ENCODE measurements at places on chromosomes 5 and 9.

DNA sequence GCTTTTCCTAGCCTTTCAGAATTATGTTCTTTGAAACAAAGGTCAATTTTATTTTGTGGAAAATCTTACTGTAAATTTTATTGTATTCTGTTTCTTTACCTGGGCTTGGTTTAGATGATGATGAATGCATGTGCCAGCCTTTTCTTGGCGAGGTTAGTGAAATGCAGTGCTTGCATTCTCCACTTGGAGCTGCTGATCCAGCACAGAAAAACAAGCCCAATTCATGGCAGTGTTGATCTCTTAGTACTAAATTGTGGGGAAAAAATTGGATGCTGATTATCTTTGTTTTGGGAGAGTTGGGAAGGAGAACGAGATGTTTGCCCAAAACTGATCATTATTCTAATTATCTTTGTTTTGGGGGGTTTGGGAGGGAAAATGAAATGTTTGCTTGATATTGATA is 3.7 kb downstream of the HABP4 start:
- DNase-seq, result no peak

DNA sequence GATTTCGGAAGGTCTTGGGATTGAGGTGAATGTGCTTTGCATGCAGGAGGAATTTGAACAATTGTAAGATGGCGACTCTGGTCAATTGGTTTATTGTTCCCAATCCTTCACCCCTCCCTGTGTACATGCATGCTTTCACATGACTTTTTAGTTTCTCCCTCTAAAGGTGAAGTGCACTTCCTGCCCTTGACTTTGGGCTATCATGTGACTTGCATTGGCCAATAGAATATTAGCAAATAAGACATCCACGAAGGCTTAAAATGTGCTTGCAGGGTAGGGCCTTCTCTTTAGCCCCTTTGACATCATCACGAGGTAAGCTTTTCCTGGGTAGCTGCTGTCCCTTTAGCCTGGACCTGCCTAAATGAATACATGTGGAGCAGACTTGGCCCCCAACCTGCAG is 8.1 kb upstream of the ZBTB43 start:
- no peak for DNase-seq

DNA sequence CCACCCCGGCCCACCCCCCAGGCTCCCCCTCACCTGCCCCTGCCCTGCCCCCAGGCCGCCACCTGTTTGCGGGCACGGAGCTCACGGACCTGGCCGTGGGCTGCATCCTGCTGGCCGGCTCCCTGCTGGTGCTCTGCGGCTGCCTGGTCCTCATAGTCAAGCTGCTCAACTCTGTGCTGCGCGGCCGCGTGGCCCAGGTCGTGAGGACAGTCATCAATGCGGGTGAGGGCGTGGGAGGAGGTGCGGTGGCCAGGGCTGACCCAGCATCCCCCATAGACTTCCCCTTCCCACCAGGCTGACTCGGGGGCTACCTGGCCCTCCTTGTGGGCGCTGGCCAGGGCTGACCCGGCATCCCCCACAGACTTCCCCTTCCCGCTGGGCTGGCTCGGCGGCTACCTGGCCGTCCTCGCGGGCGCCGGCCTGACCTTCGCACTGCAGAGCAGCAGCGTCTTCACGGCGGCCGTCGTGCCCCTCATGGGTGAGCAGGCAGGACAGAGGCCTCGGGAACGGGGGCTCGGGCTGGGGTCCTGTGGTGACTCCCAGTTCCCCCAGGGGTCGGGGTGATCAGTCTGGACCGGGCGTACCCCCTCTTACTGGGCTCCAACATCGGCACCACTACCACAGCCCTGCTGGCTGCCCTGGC is 3.5 kb downstream of the SLC34A3 start:
- no peak for DNase-seq

DNA sequence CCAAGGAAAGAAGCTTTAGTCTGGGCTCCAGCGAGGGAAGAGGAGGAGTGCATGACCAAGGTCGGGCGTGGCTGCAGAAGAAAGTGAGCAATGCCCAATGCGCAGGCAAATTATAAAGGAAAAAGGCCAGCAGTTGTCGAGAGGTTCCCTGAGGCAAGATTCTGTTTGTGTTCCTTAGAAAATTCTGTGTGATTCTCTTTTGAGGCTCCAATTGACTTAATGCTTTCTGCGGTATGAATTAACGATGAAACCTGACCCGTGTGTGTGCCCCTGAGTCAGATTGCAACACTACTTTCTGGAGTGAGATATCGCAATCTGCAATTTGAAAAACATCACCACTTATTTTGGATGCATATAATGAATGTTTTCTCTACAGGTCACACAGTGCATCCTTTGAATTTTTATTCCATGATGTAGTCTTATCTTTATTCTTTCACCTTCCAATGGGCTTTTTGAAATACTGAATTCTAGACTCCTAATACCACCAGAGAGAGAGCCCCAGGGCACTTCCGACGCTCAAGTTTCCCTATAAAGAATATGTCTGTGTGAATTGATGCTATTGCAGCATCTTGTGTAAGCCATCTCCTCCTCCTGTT is 117.9 kb upstream of the IL6ST start:
- DNase-seq, result no peak

DNA sequence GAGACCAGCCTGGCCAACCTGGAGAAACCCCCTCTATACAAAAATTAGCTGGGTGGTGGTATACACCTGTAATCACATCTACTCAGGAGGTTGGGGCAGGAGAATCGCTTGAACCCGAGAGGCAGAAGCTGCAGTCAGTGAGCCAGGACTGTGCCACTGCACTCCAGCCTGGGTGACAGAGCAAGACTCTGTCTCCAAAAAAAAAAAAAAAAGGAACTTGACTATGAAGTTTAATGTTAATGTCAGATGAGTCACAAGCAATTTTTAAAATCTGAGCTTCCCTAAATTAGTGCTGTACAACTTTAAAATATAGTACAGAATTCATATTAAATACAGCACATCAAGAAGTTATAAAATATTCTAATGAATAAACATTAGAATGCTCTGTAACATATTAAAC is 1.5 kb downstream of the MEIKIN start:
- no peak for DNase-seq

DNA sequence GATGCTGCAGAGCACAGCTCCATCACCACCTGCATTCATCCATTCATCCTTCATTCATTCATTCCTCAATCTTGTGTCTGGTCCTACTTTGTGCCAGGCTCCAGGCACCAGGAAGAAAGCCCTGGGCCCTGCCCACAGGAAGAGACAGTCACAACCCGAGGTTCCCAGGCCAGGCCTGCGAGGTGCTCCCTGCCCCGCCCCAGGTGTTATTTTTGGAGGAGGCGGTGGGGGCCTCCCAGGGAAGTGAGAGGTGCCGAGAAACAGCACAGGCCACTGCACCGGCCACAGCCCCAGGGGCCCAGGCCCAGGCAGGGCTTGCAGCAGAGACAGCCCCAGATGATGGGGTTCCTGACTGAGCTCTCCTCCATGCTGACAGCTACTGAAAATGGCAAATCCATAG is 33.4 kb downstream of the VAV2 start:
- DNase-seq, result no peak

DNA sequence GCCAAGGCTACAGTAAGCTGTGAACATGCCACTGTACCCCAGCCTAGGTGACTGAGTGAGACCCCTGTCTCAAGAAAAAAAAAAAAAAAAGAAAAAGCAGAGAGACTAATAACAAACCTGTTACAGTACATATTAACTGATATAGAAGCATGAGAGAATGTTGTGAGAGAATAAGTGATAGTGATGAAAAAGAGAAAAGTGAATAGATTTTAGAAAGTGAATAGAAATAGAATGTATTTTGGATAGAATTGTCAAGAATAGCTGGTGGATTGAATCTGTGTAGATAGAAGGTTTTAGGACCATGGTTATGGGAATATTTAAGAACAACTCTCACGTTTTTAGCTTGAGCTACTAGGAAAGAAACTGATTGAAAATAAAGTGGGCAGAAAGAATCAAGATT is 135.8 kb downstream of the WDR70 start:
- DNase-seq, result no peak

DNA sequence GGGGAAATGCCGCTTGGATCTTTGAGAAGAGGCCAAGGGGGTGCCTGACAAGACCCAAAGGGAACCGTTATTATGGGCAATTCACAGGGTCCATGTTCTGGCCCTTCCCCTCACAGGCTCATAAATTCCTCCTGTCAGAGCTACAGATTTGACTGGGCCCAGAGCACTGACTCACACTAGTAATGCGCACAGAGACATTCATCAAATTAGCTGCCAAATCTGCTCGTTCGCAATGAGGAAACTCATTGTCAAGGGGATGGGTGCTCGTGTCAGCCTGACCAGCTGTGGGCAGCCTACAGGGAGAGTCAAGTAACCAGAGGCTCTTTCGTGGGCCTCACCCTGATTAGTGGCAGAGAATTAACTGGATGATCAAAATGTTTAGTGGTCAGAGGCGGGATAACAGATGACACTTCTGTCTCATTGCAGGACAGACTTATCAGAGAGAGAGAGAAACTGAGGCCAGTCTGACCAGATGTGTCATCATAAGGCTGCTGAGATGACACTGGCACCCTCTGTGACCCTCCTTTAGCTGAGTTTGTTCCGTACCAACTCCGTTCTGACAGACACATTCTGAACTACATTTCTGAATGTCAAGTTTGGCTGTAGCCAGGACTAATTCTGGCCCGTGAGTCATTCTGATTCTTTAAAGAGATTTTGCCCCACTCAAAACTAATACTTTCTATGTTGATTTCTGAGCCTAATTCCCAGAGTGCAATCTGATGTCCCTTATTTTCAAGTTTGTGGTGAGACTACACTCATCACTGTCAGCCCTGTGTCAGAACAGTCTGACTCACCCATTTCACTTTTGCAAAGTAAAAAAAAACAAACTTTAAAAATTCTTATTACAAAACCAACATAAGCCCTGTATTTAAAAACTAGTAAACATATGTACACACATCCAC is 377.1 kb downstream of the ACTL7B start:
- DNase-seq, result no peak

DNA sequence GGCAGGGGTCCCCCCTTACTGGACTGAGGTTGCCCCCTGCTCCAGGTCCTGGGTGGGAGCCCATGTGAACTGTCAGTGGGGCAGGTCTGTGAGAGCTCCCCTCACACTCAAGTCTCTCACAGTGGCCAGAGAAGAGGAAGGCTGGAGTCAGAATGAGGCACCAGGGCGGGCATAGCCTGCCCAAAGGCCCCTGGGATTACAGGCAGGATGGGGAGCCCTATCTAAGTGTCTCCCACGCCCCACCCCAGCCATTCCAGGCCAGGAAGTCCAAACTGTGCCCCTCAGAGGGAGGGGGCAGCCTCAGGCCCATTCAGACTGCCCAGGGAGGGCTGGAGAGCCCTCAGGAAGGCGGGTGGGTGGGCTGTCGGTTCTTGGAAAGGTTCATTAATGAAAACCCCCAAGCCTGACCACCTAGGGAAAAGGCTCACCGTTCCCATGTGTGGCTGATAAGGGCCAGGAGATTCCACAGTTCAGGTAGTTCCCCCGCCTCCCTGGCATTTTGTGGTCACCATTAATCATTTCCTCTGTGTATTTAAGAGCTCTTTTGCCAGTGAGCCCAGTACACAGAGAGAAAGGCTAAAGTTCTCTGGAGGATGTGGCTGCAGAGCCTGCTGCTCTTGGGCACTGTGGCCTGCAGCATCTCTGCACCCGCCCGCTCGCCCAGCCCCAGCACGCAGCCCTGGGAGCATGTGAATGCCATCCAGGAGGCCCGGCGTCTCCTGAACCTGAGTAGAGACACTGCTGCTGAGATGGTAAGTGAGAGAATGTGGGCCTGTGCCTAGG is at the start of gene CSF2:
TSS of gene CSF2 (plus strand) at position 559 of the 783 bp plus-strand sequence. CDS start at position 594, 35 bp downstream.
- no peak for DNase-seq

GRCh38 chr5:143135832-143136551 is 267.5 kb downstream of the NR3C1 start:
- no peak for DNase-seq

- no peak for DNase-seq
These were observed 2244.5 kb upstream of the WWC1 start for GRCh38 chr5:166046956-166047355.

DNA sequence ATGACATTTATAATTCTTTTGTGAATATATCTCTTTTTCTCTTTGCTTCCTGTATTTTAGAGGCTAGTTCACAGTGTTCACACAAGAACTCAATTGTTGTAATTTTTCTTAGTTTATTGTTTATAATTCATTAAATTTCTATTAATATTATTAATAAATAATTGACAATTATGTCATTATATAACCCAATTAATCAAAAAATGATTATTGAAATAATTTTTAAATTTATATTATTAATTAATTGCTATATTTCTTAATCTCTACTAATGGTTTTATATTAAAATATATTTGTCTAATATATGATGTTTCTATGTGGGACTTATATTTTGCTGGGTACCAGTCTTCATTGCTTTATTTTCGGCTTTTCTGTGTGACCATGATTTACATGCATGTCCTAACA is 618.4 kb downstream of the CDH9 start:
- no peak for DNase-seq

GRCh38 chr5:172347496-172348052 is 64.0 kb upstream of the UBTD2 start:
- DNase-seq, result no peak

DNA sequence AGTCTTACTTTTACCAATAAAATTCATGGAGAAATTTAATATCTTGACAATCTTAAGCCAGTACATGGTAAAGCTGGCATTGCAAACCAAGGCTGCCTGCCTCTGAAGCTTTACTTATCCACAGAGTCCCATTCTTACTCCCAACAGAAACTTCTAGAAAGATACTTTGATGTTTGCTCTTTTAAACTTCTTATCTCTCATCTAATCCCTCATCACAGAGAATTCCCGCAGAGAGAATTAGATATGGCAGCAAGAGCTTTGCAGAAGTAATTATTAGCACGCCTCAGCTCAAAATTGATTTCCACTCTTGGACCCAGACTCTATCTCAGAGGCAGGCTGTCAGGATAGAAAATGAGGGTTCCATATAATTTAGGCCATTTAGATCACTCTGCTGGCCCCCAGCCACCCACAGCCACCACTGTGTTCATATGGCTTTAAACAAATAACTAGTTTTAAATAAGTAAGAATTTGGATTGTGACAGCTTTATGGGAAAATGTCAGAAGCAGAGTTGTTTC is 37.9 kb upstream of the GAS1 start:
- DNase-seq, result no peak

DNA sequence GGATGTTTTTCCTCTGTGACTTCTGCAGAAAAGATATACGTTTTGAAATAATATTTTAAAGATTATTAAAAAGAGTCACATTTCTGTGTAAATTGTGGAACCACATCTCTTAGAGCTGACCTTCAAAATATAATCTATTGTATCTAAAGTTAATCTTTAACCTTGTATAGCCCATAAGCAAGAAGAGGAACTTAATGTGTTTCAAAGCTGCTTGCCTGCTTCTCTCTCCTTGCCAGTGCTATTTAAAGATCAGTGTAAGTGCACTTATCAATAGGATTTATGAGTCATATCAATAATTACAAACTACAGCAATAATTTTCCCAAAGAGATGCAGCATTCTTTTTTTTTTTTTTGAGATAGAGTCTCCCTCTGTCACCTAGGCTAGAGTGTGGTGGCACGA is 29.4 kb upstream of the GDA start:
- DNase-seq, result no peak

- no peak for DNase-seq
These were observed 55.5 kb upstream of the IFNK start for GRCh38 chr9:27468462-27469110.

DNA sequence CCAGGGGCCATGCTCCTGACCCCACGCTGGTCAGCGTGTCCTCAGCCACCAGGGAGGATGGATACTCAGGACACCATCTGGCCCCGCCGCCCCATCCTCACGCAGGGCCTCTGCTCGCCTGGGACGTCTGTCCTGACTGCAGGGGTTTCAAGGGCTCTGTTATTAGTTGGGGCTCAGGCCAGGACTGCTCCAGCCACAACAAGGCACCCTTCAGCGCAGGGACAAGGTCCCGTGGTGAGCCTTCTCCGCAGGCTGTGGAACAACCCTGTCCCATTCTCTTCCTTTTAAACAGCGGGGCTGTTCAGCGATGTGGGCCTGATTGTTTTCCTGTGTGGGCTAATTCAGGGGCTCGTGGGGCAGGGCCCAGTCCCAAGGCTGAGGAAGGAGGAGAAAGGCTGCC is 61.6 kb downstream of the SEMA4D start:
- DNase-seq, result no peak
